NCI-H774 (cell line): ENCODE measurements at places on chromosomes 5 and 9.

DNA sequence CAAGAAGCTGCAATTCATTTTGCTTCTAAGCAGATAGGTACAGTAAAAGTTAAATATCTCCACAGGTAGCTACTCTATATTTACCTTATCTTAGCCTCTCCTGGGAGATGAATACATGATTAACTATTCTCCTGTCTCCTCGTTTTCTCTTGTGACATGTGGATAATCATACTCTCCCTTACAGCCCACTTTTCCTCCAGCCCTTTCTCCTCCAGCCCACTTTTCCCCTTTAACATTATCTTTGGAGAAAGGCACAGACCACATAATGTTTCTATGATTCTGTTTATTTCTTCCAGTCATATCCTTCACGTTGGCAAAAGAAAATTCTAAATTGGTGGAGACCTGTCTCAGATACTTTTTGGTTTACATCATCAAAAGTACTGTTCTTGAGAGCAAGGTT, 84.0 kb downstream of the OSMR start:
- DNase-seq: no peak

DNA sequence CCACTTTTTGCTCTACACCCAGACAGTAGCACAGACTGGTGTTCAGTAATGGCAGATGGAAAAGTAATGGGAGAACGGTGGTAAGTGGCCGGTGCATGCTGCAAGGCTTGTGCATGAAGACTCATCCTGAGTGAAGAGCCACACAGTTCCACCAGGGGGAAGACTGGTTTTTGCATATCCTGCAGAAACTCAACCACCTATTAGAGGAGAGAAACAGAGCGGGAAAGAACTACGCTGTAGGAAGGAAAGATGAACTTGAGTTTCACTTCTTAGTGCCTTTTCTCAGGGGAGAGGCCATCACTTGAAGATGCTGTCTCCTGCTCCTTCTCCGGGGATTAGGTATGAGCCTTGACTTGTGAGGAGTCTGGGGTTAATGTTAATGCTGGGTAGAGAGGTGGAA, 9.4 kb upstream of the PRSS3 start:
- DNase-seq: no peak

DNA sequence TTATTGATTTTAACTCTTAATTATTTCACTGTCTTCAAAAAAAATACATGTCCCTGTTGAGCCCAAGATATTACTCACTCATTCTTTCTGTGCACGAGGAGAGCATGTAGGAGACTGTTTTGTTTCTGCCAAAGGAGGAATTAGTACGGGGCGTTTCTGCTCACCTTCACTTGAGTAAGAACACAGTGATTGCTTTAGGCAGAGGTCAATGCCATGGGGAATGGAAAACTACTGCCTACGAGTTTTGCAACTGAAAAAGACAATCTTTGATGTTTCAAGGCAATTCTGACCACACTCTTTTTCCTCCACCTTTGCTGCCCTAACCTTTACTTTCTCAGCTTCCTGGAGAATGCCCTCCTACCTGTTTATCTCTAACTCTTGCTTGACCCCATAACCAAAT, 109.4 kb downstream of the CCDC192 start:
- no peak for DNase-seq

DNA sequence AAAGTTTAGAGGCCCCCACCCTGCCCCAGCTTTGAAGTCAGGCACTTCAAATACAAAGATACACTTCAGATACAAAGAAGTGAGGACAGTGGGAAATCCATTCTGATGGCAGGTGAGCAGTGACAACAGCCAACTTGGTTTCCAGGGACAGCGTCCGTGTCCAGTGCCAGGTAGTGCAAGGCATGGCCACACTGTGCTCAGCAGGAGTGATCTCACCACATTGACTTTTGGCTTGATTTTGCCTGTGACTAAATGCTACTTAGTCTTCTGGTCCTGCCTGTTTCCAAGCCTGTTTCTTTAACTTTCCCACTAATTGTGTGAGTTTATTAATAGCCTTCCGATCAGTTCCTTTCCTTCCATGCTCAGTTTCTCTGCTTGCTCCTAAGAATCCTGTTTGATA, 72.6 kb upstream of the PALM2AKAP2 start:
- no peak for DNase-seq

DNA sequence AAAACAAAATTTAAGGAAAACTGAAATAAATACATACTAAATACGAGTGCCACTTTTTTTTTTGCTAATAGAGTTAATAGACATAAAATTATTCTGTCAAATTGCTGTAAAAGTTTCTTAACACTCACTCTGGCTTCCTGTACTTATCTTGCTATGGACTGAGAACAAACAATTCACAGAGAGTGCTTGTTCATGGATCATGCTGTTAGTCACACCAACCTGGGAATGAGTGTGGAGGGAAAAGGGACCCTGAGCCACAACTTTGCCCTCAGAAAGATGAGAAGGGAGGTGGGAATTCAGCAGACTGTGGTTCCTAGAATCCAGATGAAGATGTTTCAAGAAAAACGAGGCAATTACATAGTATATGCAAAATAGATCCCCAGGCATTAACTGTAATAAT, 246.9 kb downstream of the FBXL7 start:
- DNase-seq: no peak

DNA sequence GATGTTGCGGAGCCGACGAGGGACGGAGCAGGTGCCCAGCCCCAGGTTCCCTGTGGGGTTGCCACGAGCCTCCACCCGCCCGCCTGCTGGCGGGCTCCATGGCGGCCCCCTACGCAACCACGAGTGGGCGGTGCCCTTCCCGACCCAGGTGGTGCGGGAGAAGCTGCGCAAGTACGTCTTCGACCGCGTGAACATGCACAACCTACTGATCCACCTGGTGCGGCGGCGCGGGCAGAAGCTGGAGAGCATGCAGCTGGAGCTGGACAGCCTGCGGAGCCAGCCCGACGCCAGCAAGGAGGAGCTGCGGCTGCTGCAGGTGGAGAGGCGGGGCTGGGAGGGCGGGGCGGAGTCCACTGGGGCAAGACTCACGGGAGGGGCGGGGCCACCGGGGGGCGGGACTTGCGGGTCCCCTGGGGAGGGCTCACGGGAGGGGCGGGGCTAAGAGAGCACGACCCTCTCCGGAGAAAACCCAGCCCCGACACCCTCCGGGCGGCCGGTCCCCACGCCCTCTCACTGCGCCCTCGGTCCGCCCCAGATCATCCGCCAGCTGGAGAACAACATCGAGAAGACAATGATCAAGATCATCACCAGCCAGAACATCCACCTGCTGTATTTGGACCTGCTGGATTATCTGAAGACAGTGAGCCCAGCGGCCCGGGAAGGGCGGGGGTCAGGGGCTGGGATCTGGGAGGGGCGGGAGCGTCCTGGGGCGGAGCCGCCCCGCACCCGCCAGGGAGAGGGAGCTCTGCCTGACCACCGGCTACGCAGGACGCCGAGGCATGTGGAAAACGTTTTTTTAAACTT, 3.9 kb downstream of the CCDC183 start:
- peak; percentile 95 for DNase-seq
